Activated T-cell treated with anti-CD3 and anti-CD28 coated beads, Interleukin-2, amount 50 U/mL, for 48 hours (primary cell): ENCODE measurements at places on chromosomes 7 and 10.

GRCh38 chr10:10873289-10873688 lies 144.4 kb upstream of the CELF2 start:
- no peak for DNase-seq

GRCh38 chr7:44325201-44325671 lies at the start of gene CAMK2B:
Gene CAMK2B (minus strand): TSS chr7:44325594. CDS start chr7:44325421, 173 bp downstream.
- DNase-seq, result peak; percentile 30

GRCh38 chr7:8154272-8154671 lies 107.7 kb downstream of the ICA1 start:
- DNase-seq, result no peak

DNA sequence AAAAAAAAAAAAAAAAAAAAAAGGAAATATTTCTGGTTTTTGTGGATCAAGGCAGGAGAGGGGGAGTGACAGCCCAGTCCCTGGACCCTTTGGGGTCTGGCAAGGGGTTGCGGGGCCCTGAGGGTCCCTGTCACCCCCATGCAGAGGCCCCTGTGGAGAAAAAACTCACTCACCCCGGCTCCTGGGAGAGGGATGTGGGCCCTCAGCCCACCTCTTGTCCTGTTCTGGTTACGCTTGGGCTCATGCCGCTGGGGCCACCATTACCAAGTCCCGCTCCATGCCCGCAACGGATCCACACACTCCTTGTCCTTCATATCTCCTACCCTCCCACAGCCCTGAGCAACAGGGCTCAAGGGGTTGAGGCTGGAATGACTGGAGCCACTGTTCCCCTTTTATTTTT lies 1.0 kb upstream of the TMEM184A start:
- no peak for DNase-seq

DNA sequence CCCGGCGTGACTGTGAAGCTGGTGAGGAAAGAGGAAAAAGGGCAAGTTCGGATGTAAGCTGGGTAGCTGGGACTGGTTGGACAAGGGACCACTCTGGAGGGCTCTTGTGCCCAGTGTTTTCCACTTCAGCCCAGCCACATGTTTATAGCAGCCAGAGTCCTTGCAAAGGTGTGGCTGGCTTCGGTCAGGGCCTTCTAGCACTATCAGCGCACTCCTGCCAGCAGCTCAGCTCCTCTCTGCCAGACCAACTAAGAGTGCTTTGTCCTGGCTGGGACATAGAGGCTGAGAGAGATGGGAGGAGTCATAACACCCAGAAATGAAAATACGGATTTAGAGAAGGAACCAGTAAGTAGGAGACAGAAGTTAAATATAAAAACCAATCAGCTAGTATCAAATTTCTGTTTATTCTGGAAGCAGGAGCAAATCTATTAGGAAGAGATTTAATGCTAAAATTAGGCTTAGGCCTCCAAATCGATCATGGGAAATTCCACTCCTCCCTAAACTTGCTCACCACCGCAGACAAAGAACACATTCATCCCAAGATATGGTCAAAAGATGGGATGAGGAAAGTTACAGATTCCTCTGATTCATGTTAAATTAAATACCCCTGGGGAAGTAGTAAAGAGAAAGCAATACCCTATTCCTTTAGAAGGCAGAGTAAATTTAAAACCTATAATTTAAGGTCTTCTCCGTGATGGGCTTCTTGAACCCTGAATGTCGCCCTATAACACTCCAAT lies 135.0 kb downstream of the RALA start:
- no peak for DNase-seq

- no peak for DNase-seq
These were observed 24.6 kb upstream of the BHLHA15 start for GRCh38 chr7:98186452-98187137.

- DNase-seq, result no peak
These were observed 113.7 kb downstream of the SVOPL start for GRCh38 chr7:138587485-138587884.

- no peak for DNase-seq
These were observed 577.9 kb downstream of the IPMK start for GRCh38 chr10:57689596-57690297.

- DNase-seq, result no peak
These were observed 6.7 kb downstream of the SKAP2 start for GRCh38 chr7:26857506-26858240.

- DNase-seq, result no peak
These were observed 102.7 kb downstream of the WDR11 start for GRCh38 chr10:120953897-120954296.

GRCh38 chr10:44647877-44648542 lies 263.1 kb upstream of the CXCL12 start:
- no peak for DNase-seq

DNA sequence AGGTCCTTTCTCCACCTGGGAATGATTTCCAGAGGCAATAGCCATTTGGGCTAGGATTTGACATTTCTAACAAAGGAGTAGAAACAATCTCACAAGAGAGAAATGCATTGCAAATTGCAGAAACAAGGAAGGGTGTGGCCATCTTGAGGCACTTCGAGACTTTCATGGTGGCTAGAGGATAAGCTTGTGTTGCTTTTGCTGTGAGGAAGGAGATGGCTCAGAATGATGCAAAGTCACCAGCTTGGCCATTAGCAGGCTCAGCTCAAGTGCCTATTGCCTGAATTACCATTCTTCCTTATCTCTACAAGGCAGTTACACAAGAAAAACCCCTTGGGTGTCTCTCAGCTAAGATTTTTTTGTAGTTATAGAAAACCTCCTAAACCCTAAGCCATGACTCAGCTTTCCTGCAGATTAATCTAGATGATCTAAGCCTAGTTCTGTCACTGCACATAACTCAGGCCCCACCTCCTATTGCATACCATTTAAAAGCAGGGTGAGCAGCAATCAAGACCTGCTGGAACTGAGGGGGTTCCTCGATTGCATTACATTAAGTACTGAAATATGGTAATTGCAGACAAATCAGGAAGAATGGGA lies 683.1 kb downstream of the NRG3 start:
- no peak for DNase-seq

DNA sequence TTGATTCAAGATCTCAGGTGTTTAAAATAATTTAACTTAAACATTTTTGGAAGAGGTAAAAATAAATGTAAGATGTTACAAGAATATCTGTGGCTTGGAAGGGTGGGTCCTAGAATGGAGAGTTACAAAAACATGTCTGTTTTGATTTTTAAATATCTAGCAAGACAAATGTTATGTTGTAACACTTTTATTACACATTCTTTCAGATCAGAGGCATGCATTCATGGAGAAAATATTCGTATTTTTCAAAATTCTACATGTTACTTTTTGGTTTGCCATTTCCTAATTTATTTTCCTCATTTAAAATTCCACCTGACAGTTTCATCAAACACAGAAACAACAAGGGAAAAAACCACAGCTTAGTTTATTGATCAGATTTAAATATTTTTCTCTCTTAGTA lies 10.0 kb downstream of the WBP1L start:
- DNase-seq, result no peak

GRCh38 chr7:28804990-28805389 lies 153.1 kb downstream of the TRIL start:
- DNase-seq, result no peak

- no peak for DNase-seq
These were observed 40.1 kb downstream of the AKR1E2 start for GRCh38 chr10:4865945-4866661.

GRCh38 chr10:1187151-1187854 lies 131.1 kb downstream of the WDR37 start:
- no peak for DNase-seq

DNA sequence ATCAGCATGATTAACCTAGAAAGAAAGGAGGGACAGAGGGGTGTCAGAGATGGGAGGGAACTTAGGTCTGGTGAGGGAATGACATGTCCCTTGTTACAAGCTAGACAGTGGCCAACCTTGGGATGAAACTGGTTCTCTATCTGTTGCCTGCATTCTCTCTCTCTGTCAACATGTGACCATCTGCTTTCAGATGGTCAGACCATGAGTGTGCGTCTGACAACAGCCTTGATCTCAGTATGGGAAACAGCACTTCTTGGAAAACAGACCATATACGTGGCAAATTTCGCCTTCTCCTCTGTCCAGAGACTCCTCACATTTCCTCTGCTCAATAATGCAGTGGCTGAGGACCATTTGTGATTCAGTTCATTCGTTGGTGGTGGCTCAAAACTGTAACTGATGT lies 845.9 kb downstream of the TYW1 start:
- DNase-seq, result no peak

DNA sequence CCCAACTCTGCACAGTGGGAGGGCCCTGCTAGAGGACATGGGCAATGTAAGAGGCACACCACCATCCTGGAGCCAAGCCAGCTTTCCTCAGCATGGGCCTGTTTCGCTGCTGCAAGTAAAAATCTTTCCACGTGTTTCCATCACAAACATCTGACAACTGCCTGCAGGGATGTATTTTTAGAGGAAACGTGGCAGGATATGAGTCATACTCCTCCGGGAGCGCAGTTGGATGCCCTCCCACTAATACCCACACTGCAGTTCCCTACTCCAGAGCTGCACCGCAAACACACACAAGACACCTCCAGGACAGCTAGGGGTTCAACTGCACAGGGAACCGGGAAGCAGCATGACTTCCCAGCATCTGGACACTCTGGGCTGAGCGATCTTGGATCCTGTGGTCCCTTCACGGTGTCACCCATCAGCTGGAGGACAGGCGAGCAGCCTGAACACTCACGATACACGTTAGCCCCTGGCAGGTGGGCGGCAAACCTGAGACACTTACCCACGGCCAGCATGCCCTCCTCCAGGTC lies 26.1 kb downstream of the PLAC9 start:
- DNase-seq, result no peak

DNA sequence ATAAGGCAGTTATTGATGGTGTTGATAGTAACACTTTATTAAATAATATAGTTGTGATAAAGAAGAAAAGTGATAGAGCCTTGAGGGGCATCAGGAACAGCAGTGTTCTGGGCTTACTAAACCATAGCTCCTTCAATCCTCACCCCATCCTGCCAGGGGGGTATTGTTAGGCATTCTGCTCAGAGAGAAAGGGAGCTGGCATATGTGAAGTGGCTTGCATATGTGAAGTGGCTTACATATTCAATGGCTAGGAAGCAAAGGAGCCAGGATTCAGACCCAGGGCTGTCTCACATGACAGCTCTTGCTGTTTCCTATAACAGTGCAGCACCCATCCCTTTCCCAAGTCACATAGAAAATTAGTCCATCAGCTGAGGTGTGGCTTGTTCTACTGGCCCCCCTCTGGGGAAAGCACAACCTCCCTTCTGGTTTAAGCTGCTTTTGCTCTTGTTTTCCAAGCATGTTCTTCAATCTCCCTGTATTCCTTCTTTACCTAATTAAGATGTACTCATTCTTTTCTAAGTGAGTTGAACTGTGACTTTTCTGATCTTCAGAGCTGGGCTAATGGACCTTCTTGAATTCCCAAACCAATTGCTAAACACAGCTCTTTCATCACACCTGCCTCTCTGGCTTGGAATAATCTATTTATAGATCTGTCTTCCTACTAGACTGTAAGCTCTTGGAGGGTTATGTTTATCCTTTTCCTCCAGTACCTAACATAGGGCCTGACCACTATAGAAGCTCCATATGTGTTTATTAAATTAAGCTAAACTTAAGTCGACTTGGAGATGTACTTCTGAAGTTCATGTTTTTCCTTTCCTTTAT lies 108.7 kb upstream of the GLI3 start:
- no peak for DNase-seq

DNA sequence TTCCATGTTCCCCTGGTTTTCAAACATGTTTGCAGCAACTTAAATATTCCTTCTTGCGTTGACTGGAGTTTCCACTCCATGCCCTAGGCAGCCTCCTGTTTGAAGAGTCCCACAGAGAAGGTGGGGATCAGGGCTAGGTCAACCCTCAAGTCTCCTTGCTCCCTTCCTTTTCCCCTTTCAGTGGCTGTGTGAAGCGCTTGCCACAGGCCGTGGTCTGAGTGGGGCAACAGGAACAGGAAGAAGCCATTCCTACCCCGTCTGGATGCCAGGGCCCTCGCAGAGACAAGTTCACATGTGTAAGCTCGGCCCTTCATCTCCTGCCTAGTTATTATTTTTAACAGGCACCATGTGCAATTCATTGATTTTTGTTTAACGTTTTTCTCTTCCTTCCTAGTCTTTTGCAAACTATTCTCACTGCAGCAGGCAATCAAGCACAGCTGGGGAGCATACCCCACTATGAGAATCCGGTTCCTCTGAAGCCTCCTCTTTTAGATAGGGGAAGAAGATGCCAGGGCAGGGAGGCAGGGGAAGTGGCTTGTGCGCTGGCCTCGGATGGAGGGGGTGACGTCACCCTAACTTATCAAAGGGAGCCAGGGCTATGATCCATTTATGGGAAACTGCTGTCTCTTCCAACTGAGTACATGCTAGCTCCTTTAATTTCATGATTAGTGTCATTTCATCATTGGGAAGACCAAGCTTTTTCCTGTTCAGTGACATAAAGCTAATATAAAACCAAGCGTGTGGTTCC lies 64.2 kb downstream of the PRLHR start:
- DNase-seq, result no peak

- no peak for DNase-seq
These were observed 1.4 kb downstream of the MTURN start for GRCh38 chr7:30136117-30136731.

GRCh38 chr7:39446546-39446945 lies 119.7 kb upstream of the YAE1 start:
- DNase-seq, result no peak

GRCh38 chr7:5420881-5421713 lies 2.5 kb downstream of the TNRC18 start:
- peak; percentile 36 for DNase-seq

GRCh38 chr7:100827330-100828226 lies at the start of gene EPHB4:
Gene EPHB4 (minus strand): TSS chr7:100827523. CDS start chr7:100827030, 493 bp downstream.
- peak; percentile 33 for DNase-seq

GRCh38 chr10:127318396-127318795 lies 122.0 kb upstream of the INSYN2A start:
- no peak for DNase-seq

- no peak for DNase-seq
These were observed 605.6 kb upstream of the TEX47 start for GRCh38 chr7:89401099-89401498.

DNA sequence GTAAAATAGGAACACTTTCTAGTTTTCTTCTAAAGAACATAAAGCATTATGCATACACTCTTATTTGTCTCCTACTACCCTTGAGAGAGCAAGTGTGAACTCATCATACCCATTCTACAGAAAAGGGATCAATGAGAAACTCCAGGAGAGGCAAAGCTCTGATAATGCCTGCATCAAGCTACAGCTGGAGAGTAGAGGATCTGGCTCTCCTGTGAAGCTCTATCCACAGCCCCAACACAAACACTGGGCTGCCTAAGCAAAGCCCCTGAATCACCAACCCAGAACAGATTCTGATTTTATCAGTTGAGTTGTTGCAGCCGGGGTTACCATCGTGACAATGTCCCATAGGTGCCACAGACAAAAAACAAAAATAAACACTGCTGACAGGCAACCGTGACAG lies 74.9 kb downstream of the NUDCD3 start:
- DNase-seq, result no peak

DNA sequence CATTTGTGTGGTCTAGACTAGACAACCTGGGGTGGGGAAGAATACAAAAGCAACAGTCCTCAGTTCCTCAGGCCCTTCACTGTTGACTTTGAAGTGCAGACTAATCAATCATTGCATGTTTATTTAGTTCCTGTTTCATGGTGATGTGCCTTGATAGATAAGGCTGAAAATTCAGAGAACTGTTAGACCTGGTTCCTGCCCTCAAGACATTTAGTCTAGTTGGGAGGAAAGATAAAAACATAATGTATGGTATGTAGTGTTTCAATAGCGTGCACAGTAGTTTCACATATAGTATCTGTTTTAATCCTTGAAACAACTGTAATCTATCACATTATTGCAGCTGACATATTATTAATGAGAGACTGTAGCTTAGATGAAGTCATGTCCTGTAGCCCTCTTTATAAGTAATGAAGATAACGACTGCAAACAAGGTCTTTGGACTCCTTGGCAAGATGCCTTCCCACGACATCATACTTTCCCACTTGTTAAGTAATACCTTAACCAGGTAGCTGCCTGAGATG lies 124.0 kb downstream of the CELF2 start:
- DNase-seq, result no peak
